Thoracic aorta (tissue), 2 donors: ENCODE measurements at places on chromosomes 4 and X.

DNA sequence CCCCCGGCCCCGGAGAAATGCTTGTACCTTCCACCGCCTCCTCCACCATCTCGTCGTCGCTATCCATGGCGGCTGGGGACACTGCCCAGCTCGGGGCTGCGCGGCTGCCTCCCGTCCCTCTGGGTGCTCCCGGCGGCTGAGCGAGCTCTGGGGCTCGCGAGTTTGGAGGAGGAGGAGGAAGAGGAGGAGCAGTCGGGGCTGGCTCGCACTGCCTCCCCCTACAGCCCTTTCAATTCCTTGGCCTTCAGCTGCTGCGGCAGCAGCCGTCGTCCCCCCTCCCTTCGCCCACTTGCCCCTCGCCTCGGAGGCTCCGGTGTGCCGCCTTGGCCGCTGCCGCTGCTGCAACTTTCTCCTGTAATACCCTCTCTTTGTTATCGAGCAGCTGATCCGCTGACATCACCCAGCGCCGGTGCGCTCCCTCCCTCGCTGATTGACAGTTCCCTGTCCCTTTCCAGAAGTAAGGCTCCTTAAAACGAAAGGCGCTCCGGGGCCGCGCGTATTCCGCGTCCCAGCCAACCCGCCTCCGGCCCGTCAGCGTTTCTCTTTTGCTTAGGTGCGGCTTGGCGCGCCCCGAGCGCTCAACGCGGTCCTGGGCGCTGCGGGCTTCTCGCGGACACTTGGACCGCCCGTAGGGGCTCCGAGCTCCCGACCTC lies at the start of gene SETD7:
Gene SETD7 (minus strand): TSS at position 149 of the 653 bp plus-strand sequence. CDS start 82 bp downstream, at position 67.
- peak; percentile 18 for DNase-seq

- DNase-seq: no peak
Measured at GRCh38 chrX:150704030-150704613, 10.9 kb downstream of the MTMR1 start.

DNA sequence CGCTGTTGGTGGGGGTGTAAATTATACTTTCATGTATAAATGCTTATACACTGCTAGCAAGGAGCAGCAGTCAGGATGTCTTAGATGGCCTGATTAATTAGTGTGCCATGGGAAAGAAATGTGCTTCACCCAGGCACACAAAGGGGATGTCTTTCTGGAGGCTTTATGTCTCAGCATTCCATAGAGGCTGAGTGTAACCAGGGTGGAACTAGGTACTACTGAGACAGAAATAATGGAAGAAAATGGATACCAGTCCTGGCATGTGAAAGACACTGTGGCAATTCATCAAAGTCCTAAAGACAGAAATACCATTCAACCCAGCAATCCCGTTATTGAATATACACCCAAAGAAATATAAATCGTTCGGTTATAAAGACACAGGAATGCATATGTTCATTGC lies 52.5 kb downstream of the PF4 start:
- no peak for DNase-seq

DNA sequence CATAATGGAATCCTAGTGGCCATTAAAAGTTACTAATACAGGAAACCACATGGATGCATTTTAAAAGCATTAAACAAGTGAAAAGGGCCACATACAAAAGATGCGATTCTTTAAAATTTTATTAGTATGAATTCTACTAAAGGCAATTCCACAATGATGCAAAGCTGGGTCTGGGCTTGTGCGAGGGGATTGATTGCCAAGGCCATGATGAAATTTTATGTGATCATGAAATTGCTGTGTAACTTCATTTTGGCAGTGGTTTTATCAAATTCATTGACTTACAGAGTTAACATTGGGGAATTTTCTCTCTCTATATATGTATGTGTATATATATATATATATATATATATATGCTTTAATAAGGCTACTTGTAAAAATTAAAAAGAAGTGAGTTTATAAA lies 1142.5 kb upstream of the IGFBP7 start:
- no peak for DNase-seq

GRCh38 chr4:156784970-156785369 lies 186.6 kb downstream of the PDGFC start:
- DNase-seq: no peak

DNA sequence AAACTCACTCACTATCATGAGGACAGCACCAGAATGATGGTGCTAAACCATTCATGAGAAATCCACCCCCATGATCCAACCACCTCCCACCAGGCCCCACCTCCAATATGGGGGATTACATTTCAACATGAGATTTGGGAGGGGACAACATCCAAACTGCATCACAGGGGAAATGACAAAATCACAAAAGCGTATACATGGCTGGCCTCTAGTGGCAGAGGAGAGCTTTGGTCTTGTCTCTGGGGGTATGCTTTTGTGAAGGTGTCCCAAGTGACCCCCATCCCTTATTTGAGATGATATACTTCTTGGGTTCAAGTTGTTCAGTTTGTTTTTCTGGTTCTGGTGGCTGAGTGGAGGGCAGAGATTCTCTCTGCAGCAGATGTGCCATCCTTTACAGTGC lies 8.5 kb upstream of the SETD7 start:
- no peak for DNase-seq

- no peak for DNase-seq
Measured at GRCh38 chr4:144894573-144894972, 203.4 kb downstream of the ANAPC10 start.

DNA sequence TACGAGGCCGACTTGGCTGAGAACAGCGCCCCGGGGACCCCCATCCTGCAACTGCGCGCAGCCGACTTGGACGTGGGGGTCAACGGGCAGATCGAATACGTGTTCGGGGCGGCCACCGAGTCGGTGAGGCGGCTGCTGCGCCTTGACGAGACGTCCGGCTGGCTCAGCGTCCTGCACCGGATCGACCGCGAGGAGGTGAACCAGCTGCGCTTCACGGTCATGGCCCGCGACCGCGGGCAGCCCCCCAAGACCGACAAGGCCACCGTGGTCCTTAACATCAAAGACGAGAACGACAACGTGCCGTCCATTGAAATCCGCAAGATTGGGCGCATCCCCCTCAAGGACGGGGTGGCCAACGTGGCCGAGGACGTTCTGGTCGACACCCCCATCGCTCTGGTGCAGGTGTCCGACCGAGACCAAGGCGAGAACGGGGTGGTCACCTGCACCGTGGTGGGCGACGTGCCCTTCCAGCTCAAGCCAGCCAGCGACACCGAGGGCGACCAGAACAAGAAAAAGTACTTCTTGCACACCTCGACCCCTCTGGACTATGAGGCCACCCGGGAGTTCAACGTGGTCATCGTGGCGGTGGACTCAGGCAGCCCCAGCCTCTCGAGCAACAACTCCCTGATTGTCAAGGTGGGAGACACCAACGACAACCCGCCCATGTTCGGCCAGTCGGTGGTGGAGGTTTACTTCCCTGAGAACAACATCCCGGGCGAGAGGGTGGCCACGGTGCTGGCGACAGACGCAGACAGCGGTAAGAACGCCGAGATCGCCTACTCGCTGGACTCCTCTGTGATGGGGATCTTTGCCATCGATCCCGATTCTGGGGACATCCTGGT lies 2.4 kb downstream of the PCDH7 start:
- no peak for DNase-seq

DNA sequence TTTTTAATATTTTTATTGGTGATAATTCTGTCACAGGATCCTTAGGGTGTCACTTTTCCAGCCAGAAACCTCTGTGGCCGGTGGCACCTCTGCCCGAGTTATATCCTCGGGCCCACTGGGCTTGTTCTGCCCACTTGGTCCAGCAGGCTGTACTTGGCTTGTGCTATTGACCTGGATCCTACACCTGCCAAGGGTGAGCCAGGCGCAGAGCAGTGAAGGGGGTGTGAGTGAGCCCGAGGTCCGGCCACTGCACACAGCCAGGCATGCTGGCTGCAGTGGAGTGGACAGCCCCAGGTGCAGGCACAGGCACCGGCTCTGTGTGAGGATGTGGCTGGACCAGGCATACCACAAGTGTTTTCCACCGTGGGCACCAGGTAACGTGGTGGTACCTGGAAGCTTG lies 54.7 kb upstream of the NUDT6 start:
- no peak for DNase-seq

DNA sequence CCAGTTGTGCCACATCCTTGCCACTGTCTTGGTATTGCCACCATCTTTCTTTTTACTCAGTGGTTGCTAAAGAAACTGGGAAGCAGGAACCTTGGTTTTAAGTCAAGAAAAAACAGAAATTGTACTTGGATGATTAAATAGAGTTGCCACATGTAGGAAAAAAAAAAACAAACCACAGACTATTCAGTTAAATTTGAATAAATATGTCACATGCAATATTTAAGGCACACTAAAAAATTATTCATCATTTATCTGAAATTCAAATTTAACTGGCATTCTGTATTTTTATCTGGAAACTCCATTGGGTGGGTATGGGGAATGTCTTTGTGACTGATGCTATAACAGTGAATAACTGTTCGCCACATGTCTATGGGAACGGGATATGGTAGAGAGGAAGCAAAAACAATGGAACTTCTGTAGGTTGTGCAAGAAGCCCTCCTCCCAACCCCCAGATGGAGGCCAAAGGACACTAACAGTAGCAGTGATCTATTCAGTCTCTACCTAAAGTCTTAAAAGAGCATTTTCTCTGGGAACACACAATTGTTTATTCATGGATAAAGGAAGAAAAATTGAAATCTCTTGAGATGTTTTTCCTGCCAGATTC lies 57.0 kb upstream of the PLAC8 start:
- no peak for DNase-seq

- no peak for DNase-seq
Measured at GRCh38 chr4:113008716-113009115, 40.7 kb upstream of the ANK2 start.

DNA sequence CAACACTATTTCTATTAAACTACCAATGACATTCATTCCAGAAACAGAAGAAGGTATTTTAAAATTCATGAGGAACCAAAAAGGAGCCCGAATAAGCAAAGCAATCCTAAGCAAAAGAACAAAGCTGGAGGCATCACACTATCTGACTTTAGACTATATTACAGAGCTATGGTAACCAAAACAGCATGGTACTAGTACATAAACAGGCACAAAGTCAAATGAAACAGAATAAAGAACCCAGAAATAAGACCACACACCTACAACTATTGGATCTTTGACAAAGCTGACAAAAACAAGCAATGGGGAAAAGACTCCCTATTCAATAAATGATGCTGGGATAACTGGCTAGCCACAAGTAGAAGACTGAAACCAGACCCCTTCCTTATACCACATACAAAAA lies 122.3 kb downstream of the ITIH6 start:
- DNase-seq: no peak

- no peak for DNase-seq
Measured at GRCh38 chrX:15947648-15948317, 93.2 kb upstream of the AP1S2 start.

DNA sequence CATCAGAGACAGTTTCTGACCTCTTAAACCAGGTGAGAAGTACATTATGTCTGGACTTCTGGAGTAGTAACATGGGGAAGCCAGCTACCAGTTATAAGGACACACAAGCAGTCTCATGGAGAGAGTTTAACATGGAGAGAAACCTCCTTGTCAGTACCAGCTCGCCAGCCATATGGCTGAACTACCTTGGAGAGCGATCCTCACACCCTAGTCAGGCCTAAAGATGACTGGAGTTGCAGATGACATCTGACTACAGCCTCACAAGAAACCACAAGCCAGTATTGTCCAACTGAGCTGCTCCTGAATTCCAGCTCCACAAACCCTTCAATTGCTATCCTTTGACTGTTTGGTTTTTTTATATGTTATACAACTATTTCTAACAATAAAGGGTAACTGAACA lies 49.8 kb downstream of the PDHA2 start:
- DNase-seq: no peak

- DNase-seq: no peak
Measured at GRCh38 chrX:146934256-146934655, 119.7 kb upstream of the CXorf51A start.

DNA sequence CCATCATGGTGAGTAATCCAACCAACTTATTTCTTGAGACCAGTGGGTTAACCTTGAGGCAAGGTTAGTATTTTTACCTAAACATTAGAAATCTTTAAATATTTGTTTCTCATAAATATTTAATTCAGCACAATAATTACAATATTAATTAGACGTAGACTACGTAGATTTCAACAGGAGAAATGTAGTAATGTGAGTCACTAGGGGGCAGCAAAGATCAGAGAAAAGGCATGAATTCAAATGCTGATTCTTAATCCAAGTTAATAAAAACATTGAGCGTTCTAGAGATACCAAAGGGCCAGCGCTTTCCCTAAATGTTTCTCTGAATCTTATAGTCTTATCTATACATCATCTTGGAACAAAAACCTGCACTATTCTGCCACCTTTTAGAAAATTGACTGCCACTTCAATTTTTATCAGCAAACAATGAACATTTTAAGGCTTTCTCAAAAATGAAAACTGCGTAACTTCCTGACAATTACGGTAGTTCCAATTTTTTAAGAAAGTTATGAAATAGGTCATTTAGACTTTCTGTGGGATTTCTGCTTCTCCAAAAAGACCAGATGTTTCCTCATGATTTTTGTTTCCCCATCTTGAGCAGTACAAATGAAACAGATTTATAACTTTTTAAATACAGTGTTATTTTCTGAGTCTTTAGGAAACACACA lies 180.7 kb downstream of the GASK1B start:
- DNase-seq: no peak

GRCh38 chr4:18973296-18973695 lies 951.7 kb upstream of the LCORL start:
- no peak for DNase-seq

GRCh38 chr4:98411731-98412130 lies 150.5 kb downstream of the RAP1GDS1 start:
- DNase-seq: no peak

- DNase-seq: no peak
Measured at GRCh38 chr4:113146876-113147358, 97.5 kb downstream of the ANK2 start.

DNA sequence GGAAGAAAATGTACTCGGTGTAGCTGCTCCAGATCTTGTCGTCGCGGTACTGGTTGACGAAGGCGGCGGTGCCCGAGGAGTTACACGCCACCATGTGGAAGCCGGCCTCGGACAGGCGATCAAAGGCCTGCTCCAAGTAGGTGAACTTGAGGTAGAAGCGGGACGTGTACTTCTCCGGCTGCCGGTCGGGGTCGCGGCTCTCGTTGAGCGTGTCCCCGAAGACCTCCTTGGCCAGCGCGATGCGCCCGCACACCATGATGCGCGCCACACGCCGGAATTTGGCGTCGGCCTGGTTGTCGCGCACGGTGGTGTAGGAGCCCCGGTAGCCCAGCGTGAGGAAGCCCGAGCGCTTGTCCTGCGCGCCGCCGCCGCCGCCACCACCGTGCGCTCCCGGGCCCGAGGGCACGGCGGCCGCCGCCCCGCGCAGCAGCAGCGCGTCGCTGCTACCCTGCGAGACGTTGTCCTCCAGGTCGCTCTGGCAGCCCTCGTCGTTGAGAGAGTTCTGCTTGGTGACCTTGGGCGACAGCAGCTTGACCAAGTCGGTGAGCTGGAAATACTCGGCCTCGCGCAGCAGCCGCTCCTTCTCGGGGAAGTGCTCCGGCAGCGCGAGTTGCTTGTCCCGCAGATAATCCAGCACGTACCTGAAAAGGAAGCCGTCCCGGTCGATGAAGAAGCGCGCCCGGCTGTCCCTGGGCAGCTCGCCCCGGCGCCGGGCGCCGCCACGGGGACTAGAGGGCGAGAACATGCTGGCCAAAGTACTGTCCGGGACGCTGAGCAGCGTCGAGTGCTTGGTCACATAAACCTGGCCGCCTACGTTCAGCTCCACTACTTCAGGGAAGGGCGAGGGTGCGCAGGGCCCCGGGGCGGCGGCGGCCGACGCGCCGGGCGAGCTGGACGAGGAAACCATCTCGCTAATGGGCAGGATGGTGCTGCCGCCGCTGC lies 775 bp downstream of the KCTD8 start:
- DNase-seq: no peak
